ENCODE measurements at places on chromosomes 2 and 18.

DNA sequence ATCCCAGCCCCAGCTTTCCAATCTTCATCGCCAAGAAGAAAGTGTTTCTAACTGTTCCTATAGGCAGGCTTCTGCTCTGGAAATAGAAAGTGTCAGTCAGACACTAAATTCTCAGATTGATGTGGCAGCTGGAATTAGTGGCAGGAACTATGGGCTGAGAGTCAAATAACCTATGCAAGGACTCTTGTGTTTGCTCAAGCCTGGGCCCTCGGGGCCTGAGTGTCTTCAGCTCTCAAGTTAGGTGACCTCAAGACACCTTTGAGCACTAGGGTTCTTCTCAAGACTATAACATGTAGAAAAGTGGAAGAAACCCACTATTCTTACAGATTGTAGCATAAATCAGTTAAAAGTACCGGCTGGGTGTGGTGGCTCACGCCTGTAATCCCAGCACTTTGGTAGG, 694.5 kb downstream of the RNF144A start:
- DNase-seq = no peak
- H3K27ac ChIP-seq = no peak overlapping the region
- H3K4me1 ChIP-seq = no peaks in the 10 kb centered on the region
- no peaks in the 10 kb centered on the region for H3K27me3 ChIP-seq
- no peaks in the 10 kb centered on the region for H3K36me3 ChIP-seq

DNA sequence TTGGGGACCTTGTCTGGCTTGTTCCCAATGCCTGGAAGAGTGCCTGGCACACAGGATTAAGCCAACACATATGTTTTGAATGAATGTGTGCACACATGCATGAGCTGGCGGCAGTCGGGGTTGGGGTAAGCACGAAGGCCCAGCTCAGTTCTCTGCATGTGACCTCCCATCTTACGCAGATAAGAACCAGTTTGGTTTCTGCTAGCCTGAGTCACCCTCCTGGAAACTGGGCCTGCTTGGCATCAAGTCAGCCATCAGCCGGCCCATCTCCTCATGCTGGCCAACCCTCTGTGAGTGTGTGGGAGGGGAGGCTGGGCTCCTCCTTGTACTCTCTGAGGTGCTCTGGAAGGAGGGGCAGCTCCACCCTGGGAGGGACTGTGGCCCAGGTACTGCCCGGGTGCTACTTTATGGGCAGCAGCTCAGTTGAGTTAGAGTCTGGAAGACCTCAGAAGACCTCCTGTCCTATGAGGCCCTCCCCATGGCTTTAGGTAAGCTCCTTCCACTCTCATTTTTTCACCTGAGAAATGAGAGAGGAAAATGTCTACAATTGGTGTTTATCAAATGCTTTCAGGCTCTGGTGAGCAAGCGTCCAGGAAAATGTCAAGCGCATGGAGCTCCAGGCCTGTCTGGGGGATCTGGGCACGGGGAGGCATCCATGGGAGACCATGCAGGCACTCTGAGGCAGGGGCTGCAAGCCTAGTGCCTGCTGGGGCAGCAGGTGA, 9.7 kb upstream of the IL1RN start:
- no peaks in the 10 kb centered on the region for H3K36me3 ChIP-seq
- H3K4me3 ChIP-seq = no peak overlapping the region
- peak; percentile 94 for DNase-seq
- H3K4me1 ChIP-seq = peaks cover 15% of the 10 kb centered on the region
- peak overlapping the region; percentile 66 for H3K27ac ChIP-seq

DNA sequence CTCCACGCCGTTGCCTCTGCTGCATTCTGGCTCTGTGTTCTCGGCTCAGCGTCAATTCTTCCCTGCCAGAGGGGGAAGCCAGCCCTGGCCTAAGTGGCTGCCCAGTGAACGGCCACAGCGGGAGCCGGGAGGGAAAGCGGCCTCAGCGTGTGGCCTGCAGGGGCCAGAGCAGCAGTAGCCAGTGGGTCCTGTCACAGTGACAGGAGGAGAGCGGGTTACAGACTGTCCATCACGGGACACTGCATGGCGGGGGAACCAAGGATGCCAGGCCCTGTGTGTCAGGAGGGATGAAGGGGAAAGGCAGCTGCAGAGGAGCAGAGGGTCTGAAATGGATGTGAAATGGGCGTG, 39.7 kb downstream of the PDIA6 start:
- DNase-seq = no peak
- H3K4me1 ChIP-seq = no peaks in the 10 kb centered on the region
- no peak overlapping the region for H3K27ac ChIP-seq
- peaks cover 2% of the 10 kb centered on the region for H3K36me3 ChIP-seq
- no peaks in the 10 kb centered on the region for H3K27me3 ChIP-seq

DNA sequence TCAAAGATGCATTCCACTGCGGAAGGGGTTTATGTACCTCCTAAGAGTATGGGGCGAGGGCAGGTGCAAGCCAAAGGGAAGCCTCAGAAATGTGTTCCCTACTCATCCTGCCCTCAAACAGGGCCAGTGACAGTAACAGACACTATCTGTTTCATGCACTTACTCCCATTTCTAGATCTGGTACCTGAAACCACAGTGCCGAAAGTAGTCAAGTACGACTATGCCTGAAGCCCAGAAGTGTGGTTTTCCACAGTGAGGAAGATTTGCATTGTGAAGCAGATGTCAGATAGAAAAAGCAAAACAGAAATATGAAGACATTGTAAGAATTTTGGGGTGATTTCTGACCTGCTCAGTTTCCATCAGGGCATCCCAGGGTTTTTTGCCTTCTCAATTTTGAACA, 748.7 kb downstream of the RNF144A start:
- no peak overlapping the region for H3K4me3 ChIP-seq
- no peaks in the 10 kb centered on the region for H3K36me3 ChIP-seq
- H3K27me3 ChIP-seq = no peaks in the 10 kb centered on the region
- H3K4me1 ChIP-seq = no peaks in the 10 kb centered on the region
- H3K27ac ChIP-seq = no peak overlapping the region

- no peak overlapping the region for H3K27ac ChIP-seq
- no peaks in the 10 kb centered on the region for H3K4me1 ChIP-seq
- no peaks in the 10 kb centered on the region for H3K27me3 ChIP-seq
- H3K4me3 ChIP-seq = no peak overlapping the region
- DNase-seq = no peak
- H3K36me3 ChIP-seq = no peaks in the 10 kb centered on the region
Measured at GRCh38 chr2:65634304-65634703, 201.9 kb upstream of the SPRED2 start.

DNA sequence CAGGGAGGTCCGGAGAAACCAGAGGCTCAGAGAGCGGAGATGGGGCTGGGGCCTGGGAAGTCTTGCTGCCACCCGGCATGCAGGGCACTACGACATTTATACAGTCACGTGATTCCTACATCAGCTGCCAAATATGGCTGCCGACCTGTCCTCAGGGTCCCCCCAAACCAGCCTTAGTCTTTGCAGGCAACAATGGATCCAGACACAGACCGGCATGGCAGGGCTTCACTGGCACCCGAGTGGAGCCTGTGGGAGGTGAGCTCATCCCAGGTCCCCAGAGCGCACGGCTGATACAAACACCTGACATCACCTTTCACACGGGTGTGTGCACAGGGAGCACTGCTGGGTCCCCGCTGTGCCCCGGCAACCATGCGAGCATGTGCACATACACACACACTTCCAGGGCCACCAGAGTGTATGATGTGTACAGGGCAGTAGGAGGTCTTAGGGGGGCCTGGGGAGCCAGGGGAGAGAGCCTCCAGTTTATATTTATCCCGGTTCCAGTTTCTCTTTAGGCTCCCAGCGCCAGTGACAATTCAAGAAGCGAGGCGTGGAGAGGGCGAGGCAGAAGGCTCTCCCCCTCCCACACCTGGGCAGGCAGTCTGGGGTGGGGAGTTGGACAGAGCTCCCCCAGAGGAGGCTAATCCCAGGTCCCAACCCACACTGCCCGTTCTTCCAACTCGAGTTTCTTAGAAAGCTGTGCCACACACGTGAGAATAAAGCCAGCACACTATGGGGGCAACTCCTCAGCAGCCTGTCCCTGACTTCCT, 2.7 kb downstream of the SEMA4C start:
- H3K27ac ChIP-seq = peak overlapping the region; percentile 97
- H3K27me3 ChIP-seq = no peaks in the 10 kb centered on the region
- peaks cover 39% of the 10 kb centered on the region for H3K4me1 ChIP-seq
- peaks cover 33% of the 10 kb centered on the region for H3K36me3 ChIP-seq

DNA sequence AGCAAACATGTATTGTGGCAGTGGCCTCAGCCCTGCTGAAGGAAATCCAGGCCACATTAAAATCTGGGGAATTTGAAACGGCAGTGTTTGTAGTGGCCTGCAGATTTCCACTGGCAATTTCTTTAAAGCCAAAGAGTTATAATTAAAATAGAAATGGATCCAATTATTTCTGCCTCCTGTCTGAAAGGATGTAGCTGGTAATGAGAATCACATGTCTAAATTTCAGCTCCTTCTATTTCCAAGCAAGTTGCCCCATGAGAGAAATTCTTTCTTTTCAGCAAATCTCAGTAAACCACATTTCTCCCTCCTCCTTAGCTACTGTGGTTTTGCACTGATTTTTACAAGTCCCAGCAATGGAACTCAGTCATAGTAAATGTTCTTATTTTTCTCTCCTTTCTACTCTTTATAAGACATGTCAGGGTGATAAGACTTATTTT, 55.4 kb upstream of the ZNF396 start:
- H3K36me3 ChIP-seq = no peaks in the 10 kb centered on the region
- H3K27ac ChIP-seq = no peak overlapping the region
- no peak for DNase-seq
- no peaks in the 10 kb centered on the region for H3K27me3 ChIP-seq
- no peak overlapping the region for H3K4me3 ChIP-seq

DNA sequence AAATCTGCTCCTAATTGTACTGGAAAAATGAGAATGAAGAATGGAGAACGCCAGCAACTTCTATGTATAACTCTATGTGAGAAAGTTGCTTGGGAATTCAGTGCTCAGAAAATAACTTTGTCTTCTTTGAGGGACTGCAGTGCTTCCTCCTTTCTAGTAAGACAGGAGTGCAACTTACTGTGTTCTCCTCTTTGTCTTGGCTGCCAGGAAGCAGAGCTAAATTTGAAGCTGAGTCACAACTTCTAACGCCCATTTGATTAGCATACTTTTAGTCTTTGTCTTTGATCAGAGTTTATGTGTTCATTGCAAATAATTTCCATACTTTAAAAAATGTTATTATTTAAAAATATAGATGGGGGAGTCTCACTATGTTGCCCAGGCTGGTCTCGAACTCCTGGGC, 6.6 kb downstream of the ARHGAP25 start:
- H3K27ac ChIP-seq = no peak overlapping the region
- H3K36me3 ChIP-seq = no peaks in the 10 kb centered on the region
- H3K27me3 ChIP-seq = no peaks in the 10 kb centered on the region
- H3K4me1 ChIP-seq = no peaks in the 10 kb centered on the region

DNA sequence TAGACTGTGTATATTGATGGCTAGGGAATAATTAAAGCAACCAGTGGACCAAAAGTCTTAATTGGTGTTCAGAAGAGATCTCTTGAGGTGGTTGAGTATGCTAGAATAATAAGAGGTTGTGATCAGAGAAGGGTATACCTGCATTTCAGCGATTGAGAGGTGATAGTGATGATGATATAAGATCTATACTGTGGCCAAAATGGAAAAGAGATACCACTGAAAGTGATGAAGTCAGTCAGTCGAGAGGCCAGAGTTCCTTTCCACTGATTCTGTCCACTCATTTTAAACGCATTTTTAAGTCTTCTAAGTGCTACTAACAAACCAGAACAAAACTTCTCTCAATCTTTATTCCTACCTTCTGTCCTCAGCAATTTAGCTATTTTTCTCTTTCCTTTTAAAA, 32.9 kb downstream of the ACTR3 start:
- H3K27me3 ChIP-seq = no peaks in the 10 kb centered on the region
- no peaks in the 10 kb centered on the region for H3K4me1 ChIP-seq
- no peak overlapping the region for H3K27ac ChIP-seq
- no peaks in the 10 kb centered on the region for H3K36me3 ChIP-seq

DNA sequence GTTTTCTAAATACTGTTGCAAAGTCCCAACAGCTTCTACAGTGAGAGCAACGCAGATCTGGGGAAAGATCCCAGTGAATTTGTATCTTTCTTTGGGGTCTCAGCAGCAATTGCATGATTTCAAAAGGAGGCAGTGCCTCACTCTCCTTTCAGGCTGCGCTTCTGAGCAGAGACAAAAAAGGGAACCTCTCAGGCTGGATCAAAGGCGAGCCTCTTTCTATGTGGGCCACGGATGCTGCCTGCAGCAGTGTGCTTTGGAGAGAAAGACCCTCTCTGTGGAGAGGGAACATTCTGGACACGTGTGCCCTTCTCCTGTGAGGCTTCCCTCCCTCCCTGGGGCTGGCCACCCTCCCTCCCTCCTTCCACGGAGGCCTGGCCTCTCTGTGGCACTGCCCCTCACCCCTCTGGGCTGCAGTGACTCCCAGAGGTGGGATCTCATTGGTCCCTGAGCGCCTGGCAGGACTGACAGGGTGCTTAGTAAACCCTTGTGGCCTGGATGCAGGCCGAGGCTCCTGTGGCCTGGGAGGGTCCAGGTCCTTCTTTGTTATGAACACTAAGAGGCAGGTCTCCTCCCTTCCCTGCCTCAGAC, 21.6 kb upstream of the PDIA6 start:
- no peak overlapping the region for H3K27ac ChIP-seq
- H3K4me3 ChIP-seq = no peak overlapping the region
- no peaks in the 10 kb centered on the region for H3K27me3 ChIP-seq
- no peaks in the 10 kb centered on the region for H3K36me3 ChIP-seq

DNA sequence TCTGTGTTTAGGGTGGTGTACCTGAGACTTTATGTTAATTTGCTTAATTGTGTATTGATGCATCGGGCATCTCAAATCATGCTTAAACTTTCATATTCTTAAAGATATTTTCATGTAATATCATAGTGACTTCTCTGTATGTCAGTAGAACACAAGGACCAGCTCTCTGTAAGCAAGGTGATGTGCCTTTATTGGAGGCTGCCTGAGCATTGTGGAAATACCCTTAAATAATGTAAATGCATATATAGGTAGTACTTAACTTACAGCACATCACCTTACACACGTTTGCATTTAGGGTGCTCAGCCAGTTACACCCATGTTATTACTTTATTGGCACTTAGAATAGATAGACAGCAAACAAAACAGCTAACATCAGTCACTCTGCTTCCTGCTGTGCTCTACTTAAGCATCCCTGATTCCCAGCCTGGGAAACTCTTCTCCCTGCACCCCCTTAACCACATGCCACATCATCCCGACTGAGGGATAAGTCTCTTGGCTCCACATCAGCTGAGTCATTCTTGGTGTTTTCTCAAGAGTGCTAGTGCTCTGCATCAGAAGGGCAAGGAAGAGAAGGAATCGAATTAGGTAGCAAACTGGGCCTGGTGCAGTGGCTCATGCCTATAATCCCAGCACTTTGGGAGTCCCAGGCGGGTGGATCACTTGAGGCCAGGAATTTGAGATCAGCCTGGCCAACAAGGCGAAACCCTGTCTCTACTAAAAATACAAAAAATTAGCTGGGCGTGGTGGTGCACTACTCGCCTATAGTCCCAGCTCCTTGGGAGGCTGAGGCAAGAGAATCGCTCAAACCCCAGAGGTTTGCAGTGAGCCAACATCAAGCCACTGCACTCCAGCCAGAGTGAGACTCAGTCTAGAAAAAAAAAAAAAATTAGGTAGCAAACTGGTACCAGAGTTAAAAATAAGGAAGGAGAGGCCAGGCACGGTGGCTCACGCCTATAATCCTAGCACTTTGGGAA, 108.7 kb downstream of the MAP3K20 start:
- peak overlapping the region; percentile 10 for H3K27ac ChIP-seq
- peaks cover 20% of the 10 kb centered on the region for H3K4me1 ChIP-seq
- H3K36me3 ChIP-seq = no peaks in the 10 kb centered on the region
- DNase-seq = peak; percentile 23
- H3K27me3 ChIP-seq = no peaks in the 10 kb centered on the region
- no peak overlapping the region for H3K4me3 ChIP-seq

GRCh38 chr2:240947176-240947575, 41.0 kb downstream of the CROCC2 start:
- H3K4me1 ChIP-seq = no peaks in the 10 kb centered on the region
- H3K27ac ChIP-seq = no peak overlapping the region

GRCh38 chr18:78601349-78601748, 378.3 kb upstream of the SALL3 start:
- H3K27me3 ChIP-seq = no peaks in the 10 kb centered on the region
- H3K36me3 ChIP-seq = no peaks in the 10 kb centered on the region
- no peak for DNase-seq
